ENCODE measurements at places on chromosomes 1 and 21.

DNA sequence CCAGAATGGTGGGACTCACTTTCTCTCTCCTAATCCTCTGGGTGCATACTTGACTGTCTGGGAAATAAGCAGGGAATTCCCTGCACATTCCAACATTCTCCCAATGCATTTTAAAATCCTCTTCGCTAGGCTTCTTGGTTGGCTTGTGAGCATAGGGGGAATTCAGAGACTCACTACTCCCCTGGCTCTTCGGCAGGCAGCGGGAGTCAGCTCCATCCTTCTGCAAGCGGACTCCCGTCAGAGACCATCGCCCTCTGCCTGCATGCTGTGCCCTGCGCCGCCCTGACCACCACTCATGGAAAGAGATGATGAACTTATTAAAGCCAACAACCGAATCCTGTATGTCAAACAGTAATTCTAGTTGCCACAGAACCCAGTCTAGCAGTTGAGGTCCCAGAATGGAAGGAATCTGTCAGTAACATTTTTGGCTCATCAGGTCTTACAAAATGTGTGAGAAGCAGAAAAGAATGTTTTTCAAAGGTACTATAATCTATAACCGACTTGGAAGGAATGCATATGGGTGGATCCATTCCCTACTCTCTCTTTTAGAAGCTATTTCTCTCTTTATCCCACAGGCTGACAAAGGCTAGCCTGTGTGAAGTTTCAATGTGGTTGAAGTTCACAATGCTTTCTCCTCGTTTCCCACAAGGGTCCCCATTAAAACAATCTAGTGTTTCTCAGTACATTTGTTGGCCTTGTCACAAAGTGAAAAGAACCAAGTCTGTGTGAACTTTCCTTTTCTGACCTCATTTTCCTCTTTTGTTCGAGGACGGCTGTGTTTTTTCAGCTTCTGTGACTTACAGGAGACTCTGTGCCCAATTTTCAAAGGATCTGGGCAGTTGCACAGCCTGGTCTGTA lies 119.1 kb upstream of the ADAR start:
- H3K4me3 ChIP-seq = no peak overlapping the region
- H3K27me3 ChIP-seq = no peaks in the 10 kb centered on the region
- H3K4me1 ChIP-seq = no peaks in the 10 kb centered on the region
- H3K36me3 ChIP-seq = no peaks in the 10 kb centered on the region

GRCh38 chr21:41865002-41865777 lies 14.0 kb downstream of the PRDM15 start:
- no peak overlapping the region for H3K4me3 ChIP-seq
- H3K4me1 ChIP-seq = no peaks in the 10 kb centered on the region
- H3K27me3 ChIP-seq = no peaks in the 10 kb centered on the region

DNA sequence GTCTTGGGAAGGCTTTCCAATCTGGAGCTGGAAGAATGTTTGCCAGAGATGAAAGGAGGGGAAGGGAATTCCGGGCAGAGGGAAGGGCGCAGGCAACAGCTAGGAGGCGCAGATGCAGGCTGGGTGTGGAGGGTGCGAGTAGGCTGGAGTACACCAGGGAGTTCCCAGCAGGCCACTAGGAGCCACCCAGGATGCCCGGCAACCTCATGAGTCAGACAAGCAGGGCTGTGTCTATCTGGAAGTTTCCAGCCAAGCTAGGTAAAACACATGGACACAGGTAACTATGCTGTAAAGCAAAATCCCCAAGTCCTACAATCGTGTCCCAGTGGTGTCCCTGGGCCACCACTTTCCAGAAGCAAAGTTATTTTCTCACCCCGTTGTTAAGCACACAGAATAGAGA lies 990 bp upstream of the NBL1 start:
- H3K4me3 ChIP-seq = peak overlapping the region; percentile 58
- peaks cover 6% of the 10 kb centered on the region for H3K27me3 ChIP-seq
- H3K4me1 ChIP-seq = peaks cover 27% of the 10 kb centered on the region
- DNase-seq = no peak

- H3K4me1 ChIP-seq = peaks cover 15% of the 10 kb centered on the region
- DNase-seq = no peak
- H3K27ac ChIP-seq = no peak overlapping the region
- no peak overlapping the region for H3K4me3 ChIP-seq
Observed at GRCh38 chr1:116127123-116127847, 16.1 kb downstream of the MAB21L3 start.

DNA sequence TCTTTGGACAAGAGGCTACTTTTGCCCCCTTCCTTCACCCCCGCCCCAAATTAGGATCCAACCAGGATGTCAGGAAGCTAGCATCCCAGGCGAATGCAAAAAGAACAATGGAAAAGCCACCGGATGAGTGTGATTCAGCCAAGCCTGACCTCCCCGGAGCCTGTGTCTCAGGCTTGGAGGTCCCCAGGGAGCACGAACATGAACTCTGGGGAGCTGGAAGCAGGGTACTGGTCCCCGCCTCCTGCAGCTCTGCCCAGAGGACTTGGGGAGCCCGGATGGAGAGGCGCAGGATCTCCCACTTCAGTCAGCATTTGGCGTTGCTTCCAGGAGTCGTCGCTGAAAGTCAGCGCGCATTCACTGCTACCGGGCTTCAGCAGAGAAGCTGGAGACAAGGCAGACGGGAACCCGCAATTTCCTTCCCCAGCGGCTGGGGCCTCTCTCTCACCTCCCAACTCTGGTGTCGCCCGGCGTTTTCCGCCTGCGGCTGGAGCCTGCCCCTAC lies 1.8 kb upstream of the TBX15 start:
- DNase-seq = no peak
- no peaks in the 10 kb centered on the region for H3K36me3 ChIP-seq
- no peaks in the 10 kb centered on the region for H3K4me1 ChIP-seq
- H3K27me3 ChIP-seq = peaks cover 53% of the 10 kb centered on the region
- no peak overlapping the region for H3K4me3 ChIP-seq

GRCh38 chr1:52125736-52126359 lies 16.0 kb upstream of the ZFYVE9 start:
- no peak overlapping the region for H3K4me3 ChIP-seq
- H3K36me3 ChIP-seq = no peaks in the 10 kb centered on the region
- H3K27me3 ChIP-seq = no peaks in the 10 kb centered on the region
- DNase-seq = no peak
- H3K4me1 ChIP-seq = no peaks in the 10 kb centered on the region

GRCh38 chr1:1355416-1355815 lies 2.9 kb downstream of the MXRA8 start:
- peaks cover 4% of the 10 kb centered on the region for H3K27me3 ChIP-seq
- DNase-seq = no peak
- H3K4me1 ChIP-seq = peaks cover 23% of the 10 kb centered on the region
- H3K27ac ChIP-seq = no peak overlapping the region

GRCh38 chr1:215807911-215808436 lies 240.9 kb downstream of the KCTD3 start:
- H3K27ac ChIP-seq = no peak overlapping the region
- no peaks in the 10 kb centered on the region for H3K4me1 ChIP-seq
- no peak overlapping the region for H3K4me3 ChIP-seq
- no peak for DNase-seq
- no peaks in the 10 kb centered on the region for H3K36me3 ChIP-seq

DNA sequence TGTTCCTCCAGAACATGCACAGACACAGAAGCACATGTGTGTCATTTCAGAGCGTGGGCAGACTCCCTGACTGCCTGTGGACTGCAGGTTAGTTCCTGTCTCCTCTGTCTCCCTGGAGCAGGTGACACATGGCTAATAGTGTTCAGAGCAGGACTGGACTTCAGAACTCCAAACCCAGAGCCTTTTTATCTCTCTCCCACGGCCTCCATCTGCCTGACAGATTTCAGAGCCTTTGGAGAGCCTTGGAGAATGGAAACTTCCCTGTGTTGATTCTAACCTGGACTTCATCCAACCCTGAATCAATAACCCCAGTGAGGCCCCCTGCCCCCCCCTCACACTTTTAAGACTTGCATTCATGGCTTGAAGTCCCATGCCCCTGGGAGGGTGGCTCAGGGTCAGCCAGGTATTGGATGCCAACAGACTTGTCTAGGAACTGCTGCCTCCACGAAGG lies 44.4 kb downstream of the C1orf198 start:
- no peaks in the 10 kb centered on the region for H3K27me3 ChIP-seq
- H3K27ac ChIP-seq = no peak overlapping the region
- DNase-seq = no peak
- no peak overlapping the region for H3K4me3 ChIP-seq

GRCh38 chr1:176073524-176074157 lies 133.4 kb downstream of the COP1 start:
- H3K4me3 ChIP-seq = no peak overlapping the region
- H3K27me3 ChIP-seq = no peaks in the 10 kb centered on the region
- H3K27ac ChIP-seq = no peak overlapping the region
- no peaks in the 10 kb centered on the region for H3K4me1 ChIP-seq

- H3K27me3 ChIP-seq = peaks cover 3% of the 10 kb centered on the region
- no peak for DNase-seq
Observed at GRCh38 chr21:43331111-43331961, 95.6 kb downstream of the SIK1 start.

DNA sequence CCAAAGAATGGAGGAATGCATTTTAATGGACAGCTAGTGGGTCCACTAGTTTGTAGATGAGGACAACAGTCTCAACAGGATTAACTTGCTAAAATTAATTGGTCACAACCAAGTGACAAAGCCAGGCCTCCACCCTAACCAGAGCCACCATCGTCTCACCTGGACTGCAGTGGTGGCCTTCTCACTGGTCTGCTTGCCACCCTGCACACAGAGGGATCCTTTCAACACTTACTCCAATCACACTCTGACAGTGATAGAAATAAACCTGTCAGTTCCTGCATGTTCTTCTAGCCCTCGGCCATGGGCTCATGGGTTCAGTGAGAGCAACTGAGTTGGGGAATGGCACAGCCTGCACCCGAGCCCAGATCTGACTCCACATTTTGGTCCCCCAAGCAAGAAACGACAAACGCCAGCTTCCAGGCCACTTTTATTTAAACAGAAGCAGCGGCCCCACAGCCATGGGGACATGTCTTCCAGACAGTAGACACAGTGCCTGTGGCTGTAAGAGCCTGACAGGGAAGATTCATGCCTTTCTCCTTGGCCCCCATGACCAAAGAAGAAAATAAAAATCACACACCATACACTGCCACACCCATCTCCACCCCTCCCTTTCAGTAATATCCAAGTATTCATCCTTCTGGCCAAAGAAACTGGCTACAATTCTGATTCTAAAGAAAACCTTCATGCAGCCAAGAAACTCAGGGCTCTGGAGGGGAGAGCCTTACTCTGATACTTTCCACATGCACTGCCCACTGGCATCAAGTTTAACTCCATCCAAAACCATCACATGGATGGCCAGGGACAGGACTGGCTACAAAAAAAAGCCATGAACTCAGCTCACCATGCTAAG lies 37.6 kb downstream of the DHCR24 start:
- H3K27ac ChIP-seq = no peak overlapping the region
- peaks cover 9% of the 10 kb centered on the region for H3K36me3 ChIP-seq
- no peaks in the 10 kb centered on the region for H3K4me1 ChIP-seq
- no peaks in the 10 kb centered on the region for H3K27me3 ChIP-seq
- H3K4me3 ChIP-seq = no peak overlapping the region

- H3K36me3 ChIP-seq = no peaks in the 10 kb centered on the region
- no peak overlapping the region for H3K4me3 ChIP-seq
- no peak overlapping the region for H3K27ac ChIP-seq
- no peak for DNase-seq
- H3K27me3 ChIP-seq = no peaks in the 10 kb centered on the region
- no peaks in the 10 kb centered on the region for H3K4me1 ChIP-seq
Observed at GRCh38 chr1:113647164-113647563, 112.1 kb downstream of the PHTF1 start.

- H3K27me3 ChIP-seq = no peaks in the 10 kb centered on the region
- no peak overlapping the region for H3K4me3 ChIP-seq
- H3K4me1 ChIP-seq = no peaks in the 10 kb centered on the region
- no peak for DNase-seq
- H3K36me3 ChIP-seq = no peaks in the 10 kb centered on the region
Observed at GRCh38 chr1:78607334-78607927, 12.8 kb upstream of the IFI44L start.

DNA sequence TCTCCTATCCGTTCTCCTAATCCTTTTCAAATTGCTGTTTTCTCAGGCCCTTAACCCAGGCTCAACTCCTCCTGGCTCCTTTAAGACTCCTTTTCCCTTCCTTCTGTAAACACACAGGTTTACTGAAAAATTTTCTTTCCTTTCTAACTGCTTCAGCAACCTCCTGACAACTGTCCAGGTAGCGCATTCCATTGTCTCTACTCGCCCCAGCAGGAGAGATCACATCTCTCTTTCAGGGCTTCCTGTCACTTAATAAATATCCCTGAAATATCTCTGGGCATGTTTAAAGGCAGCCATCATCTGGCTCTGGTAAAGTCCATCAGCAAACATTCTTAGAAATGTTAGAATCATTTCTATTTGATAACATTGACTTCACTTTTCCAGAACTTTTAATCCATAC lies 211.2 kb upstream of the PTBP2 start:
- H3K27ac ChIP-seq = no peak overlapping the region
- H3K4me1 ChIP-seq = no peaks in the 10 kb centered on the region
- no peak overlapping the region for H3K4me3 ChIP-seq
- DNase-seq = no peak

GRCh38 chr1:181347495-181348390 lies 135.6 kb upstream of the CACNA1E start:
- no peak overlapping the region for H3K27ac ChIP-seq
- H3K4me1 ChIP-seq = peaks cover 10% of the 10 kb centered on the region
- no peaks in the 10 kb centered on the region for H3K27me3 ChIP-seq
- no peak overlapping the region for H3K4me3 ChIP-seq
- H3K36me3 ChIP-seq = no peaks in the 10 kb centered on the region
- DNase-seq = no peak

DNA sequence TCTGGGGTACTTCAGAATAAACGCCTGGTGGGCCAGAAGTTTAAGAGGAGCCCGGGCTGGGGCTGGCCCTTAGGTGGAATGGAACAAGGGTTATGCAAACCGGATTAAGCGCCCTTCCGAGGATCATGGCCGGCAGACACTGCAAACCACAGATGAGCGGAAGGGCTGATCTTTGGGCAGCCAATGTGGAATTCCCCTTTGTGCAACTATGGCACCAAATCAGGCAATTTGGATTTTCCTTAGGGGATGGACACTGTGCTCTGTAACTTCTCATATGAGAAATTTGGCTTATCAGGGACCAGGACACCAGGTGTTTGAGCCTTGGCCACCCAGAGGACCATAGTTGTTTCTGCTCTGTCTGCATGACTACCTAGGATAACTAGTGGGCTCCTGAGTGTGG lies 5.7 kb upstream of the IL10 start:
- no peaks in the 10 kb centered on the region for H3K36me3 ChIP-seq
- DNase-seq = no peak

- H3K27me3 ChIP-seq = no peaks in the 10 kb centered on the region
- H3K4me3 ChIP-seq = no peak overlapping the region
- no peaks in the 10 kb centered on the region for H3K4me1 ChIP-seq
- DNase-seq = no peak
- no peak overlapping the region for H3K27ac ChIP-seq
- H3K36me3 ChIP-seq = no peaks in the 10 kb centered on the region
Observed at GRCh38 chr21:38140207-38140903, 116.4 kb upstream of the KCNJ15 start.

- H3K27me3 ChIP-seq = no peaks in the 10 kb centered on the region
- DNase-seq = no peak
- no peaks in the 10 kb centered on the region for H3K36me3 ChIP-seq
- no peak overlapping the region for H3K27ac ChIP-seq
- no peaks in the 10 kb centered on the region for H3K4me1 ChIP-seq
- H3K4me3 ChIP-seq = no peak overlapping the region
Observed at GRCh38 chr21:32114419-32115035, 164.3 kb downstream of the MIS18A start.

Data from CD8-positive, alpha-beta memory T cell (primary cell).